Activated CD4-positive, alpha-beta memory T cell treated with anti-CD3 and anti-CD28 coated beads, Interleukin-2, amount 10 ng/mL, durations not matched to agents 7 days and 5 days (primary cell): ENCODE measurements at places on chromosomes 6 and 20. TPM values are rescaled to one million over a fixed set of nuclear protein-coding genes. Genes with fewer than 3 reads are reported as not detected.

The MAP1LC3A gene
- 10.5 TPM for total RNA-seq

The RIMS4 gene
- total RNA-seq: not detected

The SNAP91 gene
- not detected for total RNA-seq

The VGLL2 gene
- total RNA-seq: not detected

The TUBB2B gene
- not detected for total RNA-seq

- no peak for DNase-seq
- H3K4me1 ChIP-seq: peaks cover 38% of the 10 kb centered on the region
- H3K36me3 ChIP-seq: peaks cover 7% of the 10 kb centered on the region
These were observed 11.8 kb downstream of the SLC17A3 start for GRCh38 chr6:25862199-25862598.

DNA sequence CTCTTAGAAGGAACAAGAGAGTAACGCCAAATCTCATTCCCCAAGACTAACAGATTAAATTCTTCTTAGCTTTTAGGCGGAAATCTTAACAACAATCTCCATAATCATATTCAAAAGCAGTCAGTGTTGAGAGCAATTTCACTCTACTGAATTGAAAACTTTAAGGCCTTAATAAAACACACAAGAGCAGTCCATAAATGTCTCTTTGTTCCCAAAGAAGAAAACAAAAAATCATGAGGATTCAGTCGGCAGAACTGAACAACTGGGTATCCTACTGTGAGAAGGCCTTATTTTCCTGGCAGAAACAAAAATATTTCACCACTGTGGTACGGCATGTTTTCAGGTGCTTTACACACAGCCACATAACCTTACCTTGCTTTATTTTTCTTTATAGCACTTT is 14.4 kb downstream of the ABHD12 start:
- peaks cover 5% of the 10 kb centered on the region for H3K4me1 ChIP-seq
- no peak overlapping the region for H3K4me3 ChIP-seq
- H3K27ac ChIP-seq: no peak overlapping the region
- H3K27me3 ChIP-seq: no peaks in the 10 kb centered on the region
- DNase-seq: no peak
- peaks cover 14% of the 10 kb centered on the region for H3K36me3 ChIP-seq

- peaks cover 76% of the 10 kb centered on the region for H3K27me3 ChIP-seq
- H3K36me3 ChIP-seq: no peaks in the 10 kb centered on the region
- peak overlapping the region; percentile 25 for H3K4me3 ChIP-seq
- peak overlapping the region; percentile 41 for H3K27ac ChIP-seq
- peak; percentile 93 for DNase-seq
These were observed 35.3 kb downstream of the TOX2 start for GRCh38 chr20:43949741-43950618.

DNA sequence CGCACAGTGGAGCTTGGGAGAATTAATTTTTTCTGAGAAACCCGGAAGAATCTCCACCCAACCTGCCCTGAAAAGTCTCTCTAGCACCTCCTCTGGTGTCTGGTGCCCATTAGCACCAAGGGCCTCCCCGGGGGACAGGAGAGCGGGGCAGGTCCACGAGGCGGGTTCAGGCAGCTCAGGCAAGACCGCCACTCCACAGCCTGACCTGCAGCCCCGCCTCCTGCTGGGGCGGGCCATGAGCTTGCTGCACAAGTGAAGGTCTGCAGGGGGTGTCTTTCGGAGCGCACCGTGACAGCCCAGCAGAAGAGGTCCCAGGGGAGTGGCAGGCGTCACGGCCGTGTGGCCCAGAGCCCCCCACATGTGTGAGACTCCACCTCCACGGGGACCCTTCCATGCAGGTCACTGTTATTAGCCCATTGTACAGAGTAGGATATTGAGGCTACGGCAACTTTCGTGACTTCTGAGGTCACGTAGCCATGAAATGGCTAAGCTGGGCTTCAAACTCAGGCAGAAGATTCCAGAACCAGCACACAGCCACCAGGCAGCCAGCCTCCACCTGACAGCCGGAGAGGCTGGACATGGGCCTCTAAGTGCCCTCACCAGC is 63.9 kb upstream of the SLCO4A1 start:
- no peak for DNase-seq
- H3K36me3 ChIP-seq: no peaks in the 10 kb centered on the region
- H3K4me3 ChIP-seq: no peak overlapping the region
- H3K27me3 ChIP-seq: peaks cover 55% of the 10 kb centered on the region

DNA sequence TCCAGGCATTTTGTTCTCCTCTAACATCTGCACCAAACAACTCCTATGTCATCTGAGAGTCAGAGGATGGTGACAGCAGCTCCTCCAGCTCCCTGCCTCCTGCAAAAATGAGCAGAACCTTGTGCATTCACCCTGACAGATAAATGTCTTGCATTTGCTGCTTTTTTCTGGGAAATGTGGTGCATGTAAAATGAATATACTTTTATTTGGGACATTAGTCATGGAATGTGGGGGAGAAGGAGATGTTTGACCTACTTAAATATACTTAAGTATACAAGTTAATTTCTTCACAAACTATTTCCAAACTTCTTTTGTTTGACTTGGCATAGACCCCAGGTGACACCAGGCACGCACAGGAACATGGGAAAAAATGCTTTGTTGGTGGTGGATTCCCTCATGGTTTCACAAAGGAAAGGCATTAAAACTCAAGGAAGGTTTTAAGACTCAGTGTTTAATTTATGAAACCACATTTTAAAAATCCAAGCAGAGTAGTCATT is 181.8 kb upstream of the MCHR2 start:
- H3K36me3 ChIP-seq: no peaks in the 10 kb centered on the region
- no peaks in the 10 kb centered on the region for H3K27me3 ChIP-seq
- no peak overlapping the region for H3K4me3 ChIP-seq
- H3K27ac ChIP-seq: no peak overlapping the region

DNA sequence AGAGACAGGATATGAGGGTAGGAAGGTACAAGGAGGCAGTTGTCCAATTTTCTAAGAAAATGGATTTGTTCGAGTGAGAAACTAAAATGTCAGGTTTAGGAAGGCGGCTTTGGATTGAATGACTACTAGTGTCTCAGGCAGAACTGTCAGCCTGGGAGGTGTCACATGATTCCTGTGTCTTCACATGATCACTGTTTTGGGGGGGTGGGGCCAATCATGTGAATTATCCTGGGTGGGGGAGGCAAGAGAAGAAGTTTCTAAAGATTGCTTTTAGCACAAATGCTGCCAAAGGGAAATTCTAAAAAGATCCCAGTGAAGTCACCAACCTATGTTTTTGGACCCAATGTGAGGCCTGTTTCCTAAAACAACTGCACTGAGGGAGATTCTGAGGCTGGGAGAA is 2.3 kb downstream of the SIRPA start:
- DNase-seq: no peak
- no peaks in the 10 kb centered on the region for H3K36me3 ChIP-seq
- H3K4me3 ChIP-seq: no peak overlapping the region
- peaks cover 1% of the 10 kb centered on the region for H3K4me1 ChIP-seq
- peaks cover 54% of the 10 kb centered on the region for H3K27me3 ChIP-seq

DNA sequence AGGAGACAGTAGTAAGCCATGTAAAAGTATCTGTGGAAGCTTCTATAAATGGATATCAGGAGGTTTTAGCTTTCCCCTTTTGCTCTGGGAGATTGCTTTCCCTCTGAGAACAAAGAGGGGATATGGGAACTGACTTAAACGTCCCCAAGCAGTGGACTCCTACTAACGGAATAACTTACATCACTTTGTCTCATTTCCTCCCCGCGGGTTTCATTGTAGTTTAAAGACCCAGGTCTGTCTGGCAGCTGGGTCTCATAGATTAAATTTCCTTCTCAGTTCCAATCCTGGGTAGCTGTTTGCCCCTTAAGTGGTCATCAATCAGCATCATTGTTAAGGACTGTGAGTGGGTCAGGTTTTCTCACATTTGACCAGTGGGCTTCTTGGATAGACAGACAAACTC is 68.7 kb downstream of the PLAGL1 start:
- H3K4me3 ChIP-seq: no peak overlapping the region
- no peaks in the 10 kb centered on the region for H3K36me3 ChIP-seq
- no peak for DNase-seq

DNA sequence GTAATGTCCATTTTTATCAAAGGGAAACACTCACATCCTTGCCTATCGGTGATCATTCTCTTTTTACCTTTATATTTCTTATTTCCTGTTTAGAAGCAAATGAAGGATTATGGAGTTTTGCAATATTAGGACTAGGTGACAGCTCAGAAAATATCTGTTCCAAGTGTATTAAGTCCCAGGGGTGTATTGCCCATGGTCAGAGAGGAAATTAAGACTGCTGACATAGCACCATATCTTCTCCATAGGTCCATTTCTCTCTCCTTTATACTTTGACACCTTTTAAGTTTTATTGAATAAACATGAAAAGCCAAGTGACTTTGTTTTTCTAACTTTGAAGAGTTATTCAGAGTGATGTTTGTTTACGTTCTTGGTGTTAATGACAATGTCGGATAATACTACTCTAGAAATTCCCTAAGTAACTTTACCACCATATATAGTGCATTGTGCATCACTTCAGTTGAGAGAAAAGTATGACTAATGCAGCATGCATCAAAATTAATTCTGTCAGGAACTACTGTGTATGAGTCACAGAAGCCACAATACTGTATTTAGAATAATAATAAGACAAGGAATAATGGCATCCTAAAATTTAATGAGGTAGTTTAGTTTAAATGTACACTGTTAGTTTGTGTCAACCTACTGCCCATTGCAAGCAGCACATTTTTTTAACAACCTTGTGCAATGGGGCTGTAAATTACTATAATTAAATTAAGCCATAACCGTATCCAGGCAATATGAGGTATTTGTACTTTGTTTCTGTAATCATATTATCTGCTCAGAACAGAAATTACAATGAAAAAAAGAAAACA is 474.4 kb upstream of the RNF217 start:
- no peak overlapping the region for H3K4me3 ChIP-seq
- H3K27me3 ChIP-seq: no peaks in the 10 kb centered on the region
- H3K4me1 ChIP-seq: no peaks in the 10 kb centered on the region
- H3K27ac ChIP-seq: no peak overlapping the region
- DNase-seq: no peak
- H3K36me3 ChIP-seq: no peaks in the 10 kb centered on the region

DNA sequence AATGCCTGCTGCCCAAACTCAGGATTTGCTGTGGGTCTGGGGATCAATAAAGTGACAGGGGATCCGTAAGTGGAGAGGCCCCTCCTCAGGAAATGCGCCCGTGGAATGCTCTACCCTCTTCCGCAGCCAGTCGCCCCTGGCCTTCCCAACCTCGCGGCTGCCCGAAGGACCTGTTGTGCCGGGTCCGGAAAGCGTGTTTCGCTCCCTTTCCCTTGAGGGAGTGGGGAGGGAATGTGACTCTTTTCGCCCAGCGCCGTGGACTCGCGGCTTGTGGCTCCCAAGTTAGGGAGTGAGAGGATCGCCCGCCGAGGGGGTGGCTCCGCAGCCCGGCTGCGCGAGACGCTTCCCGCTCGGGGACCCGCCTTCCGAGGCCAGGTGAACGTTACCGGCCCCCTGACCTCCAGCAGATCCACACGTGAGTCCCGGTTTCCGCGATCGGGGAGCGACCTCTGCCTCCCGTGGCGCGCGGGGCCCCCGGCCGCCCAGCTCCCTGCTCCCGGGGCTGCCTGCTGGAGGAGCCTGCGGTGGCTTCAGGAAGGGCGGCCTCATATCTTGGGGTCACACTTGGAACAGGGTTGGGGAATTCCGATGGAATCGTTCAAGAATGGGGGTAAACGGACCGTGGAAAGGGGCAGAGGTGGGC is 666 bp downstream of the TPD52L1 start:
- peaks cover 6% of the 10 kb centered on the region for H3K4me1 ChIP-seq
- H3K36me3 ChIP-seq: no peaks in the 10 kb centered on the region
- DNase-seq: no peak

GRCh38 chr6:157481189-157481864 is 100.3 kb downstream of the ZDHHC14 start:
- peaks cover 5% of the 10 kb centered on the region for H3K27me3 ChIP-seq
- H3K36me3 ChIP-seq: peaks cover under 1% of the 10 kb centered on the region
- no peak overlapping the region for H3K27ac ChIP-seq
- peaks cover 17% of the 10 kb centered on the region for H3K4me1 ChIP-seq

- DNase-seq: no peak
- no peaks in the 10 kb centered on the region for H3K27me3 ChIP-seq
- H3K4me3 ChIP-seq: no peak overlapping the region
These were observed 221.0 kb downstream of the FRK start for GRCh38 chr6:115839583-115840181.

DNA sequence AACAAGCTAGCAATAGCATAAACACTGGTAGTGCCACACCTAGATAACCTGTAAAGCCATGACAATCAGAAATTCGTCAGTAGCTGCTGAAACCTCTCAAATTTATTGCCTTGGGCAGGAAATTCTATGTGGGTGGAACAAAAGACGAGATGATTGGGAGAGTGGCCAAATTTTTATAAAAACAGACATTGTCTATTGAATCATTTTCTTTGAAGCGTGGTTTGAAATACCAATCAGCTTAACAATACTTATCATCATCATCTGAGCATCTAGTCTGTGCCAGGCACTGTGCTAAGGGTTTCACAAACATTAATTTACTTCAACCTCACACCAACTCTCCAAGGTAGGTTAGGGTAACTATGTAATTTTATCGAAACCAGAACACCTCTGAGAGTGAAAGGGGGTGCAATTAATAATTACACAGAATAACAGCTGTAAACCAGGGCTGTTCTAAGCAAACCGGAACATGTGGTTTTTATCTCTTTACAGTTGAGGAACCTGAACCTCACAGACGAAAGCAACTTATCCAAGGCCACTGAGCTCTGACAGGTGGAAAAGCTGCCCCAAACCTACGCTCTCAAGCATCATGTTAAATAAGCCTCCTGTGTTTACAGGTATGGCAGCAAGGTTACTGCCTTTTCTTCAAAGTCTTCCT is 43.4 kb downstream of the NHSL1 start:
- no peaks in the 10 kb centered on the region for H3K27me3 ChIP-seq
- H3K27ac ChIP-seq: peak overlapping the region; percentile 89
- DNase-seq: peak; percentile 46
- H3K4me1 ChIP-seq: peaks cover 33% of the 10 kb centered on the region
- peak overlapping the region; percentile 58 for H3K4me3 ChIP-seq

- no peak for DNase-seq
- no peak overlapping the region for H3K27ac ChIP-seq
- H3K36me3 ChIP-seq: no peaks in the 10 kb centered on the region
- H3K4me1 ChIP-seq: peaks cover 14% of the 10 kb centered on the region
These were observed 213.2 kb upstream of the MYLIP start for GRCh38 chr6:15915508-15916178.

DNA sequence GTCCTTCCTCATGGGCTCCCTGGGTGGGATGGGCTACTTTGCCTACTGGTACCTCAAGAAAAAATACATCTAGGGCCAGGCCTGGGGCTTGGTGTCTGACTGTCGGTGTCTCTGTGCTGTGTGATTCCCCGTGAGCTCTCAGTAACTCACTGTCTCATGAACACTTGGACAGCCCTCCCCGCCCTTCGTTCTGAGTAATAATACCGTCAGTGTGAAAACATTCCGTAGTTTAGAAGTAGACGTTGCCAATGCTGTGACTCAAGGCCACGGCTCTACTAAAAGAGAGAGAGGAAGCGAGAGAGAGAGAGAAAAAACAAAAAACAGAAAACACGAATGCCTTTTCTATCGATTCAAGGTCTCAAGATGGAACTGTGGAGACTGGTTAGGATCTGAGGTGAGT is 31.8 kb downstream of the FITM2 start:
- H3K27me3 ChIP-seq: no peaks in the 10 kb centered on the region
- H3K4me3 ChIP-seq: no peak overlapping the region
- DNase-seq: no peak
- H3K36me3 ChIP-seq: no peaks in the 10 kb centered on the region

GRCh38 chr6:137645850-137646249 is 151.7 kb upstream of the OLIG3 start:
- peaks cover 11% of the 10 kb centered on the region for H3K27me3 ChIP-seq
- H3K36me3 ChIP-seq: no peaks in the 10 kb centered on the region
- no peak overlapping the region for H3K4me3 ChIP-seq
- H3K4me1 ChIP-seq: peaks cover 4% of the 10 kb centered on the region
- no peak overlapping the region for H3K27ac ChIP-seq

GRCh38 chr6:33589731-33590530 is 9.9 kb upstream of the BAK1 start:
- no peak overlapping the region for H3K4me3 ChIP-seq
- H3K36me3 ChIP-seq: no peaks in the 10 kb centered on the region
- peak; percentile 54 for DNase-seq
- H3K27me3 ChIP-seq: peaks cover 2% of the 10 kb centered on the region
- H3K4me1 ChIP-seq: peaks cover 52% of the 10 kb centered on the region
